Activated naive CD4-positive, alpha-beta T cell treated with anti-CD3 and anti-CD28 coated beads, Interleukin-2, amount 10 ng/mL, durations not matched to agents 7 days and 5 days (primary cell): ENCODE measurements at places on chromosomes 2 and 18.

GRCh38 chr18:36757081-36757480 lies 71.7 kb downstream of the TPGS2 start:
- DNase-seq, result no peak

GRCh38 chr2:138364554-138365162 lies 136.9 kb upstream of the SPOPL start:
- DNase-seq, result no peak

- no peak for DNase-seq
These were observed 45.5 kb upstream of the CAB39 start for GRCh38 chr2:230666885-230667712.

DNA sequence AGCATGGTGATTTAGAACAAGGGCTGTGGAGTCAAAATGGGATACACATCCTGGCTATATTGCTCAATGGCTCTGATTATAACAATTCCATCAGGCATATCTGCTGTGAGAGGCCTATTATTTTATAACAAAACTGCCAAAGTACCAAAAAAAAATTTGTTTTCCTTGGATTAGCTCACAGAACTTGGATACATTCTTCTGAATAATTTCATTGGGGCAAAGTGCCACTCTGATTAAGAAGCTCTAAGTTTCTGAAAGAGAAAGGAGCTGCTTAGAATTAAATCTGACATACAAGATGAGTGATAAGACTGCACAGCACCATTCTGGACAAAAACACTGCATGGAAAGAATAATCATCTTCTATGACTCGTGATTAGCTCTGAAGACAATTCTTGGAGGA lies 85.7 kb downstream of the SMC6 start:
- no peak for DNase-seq

DNA sequence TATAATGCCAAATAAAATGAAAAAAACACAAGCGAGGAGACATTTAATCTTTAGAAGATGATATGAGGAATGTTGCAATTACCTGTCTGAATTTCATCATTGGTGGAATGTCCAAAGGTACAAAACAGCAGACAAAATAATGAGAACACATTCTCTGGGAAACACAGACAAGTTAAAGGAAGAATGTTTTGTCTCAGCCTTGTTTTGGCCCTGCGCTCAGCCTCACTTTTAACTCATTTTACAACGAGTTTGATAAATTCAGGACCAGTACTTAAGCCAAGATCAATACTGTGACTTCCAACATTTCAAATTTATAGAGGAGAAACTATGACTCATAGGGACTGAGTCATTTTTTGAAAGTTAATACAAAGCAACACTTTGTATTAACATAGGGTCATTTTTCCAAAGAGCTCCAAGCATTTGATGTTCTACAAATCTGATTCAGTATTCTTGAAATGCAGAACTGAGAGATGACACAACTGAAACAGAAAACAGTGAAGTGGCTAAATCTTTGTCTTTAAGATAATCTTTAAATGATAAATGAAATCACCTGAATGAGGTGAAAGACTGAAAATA lies 833.2 kb upstream of the CHAC2 start:
- no peak for DNase-seq

GRCh38 chr18:7117390-7118355 lies at the start of gene LAMA1:
Gene LAMA1 (minus strand): TSS chr18:7117797. CDS start chr18:7117720, 77 bp downstream.
- DNase-seq, result no peak

DNA sequence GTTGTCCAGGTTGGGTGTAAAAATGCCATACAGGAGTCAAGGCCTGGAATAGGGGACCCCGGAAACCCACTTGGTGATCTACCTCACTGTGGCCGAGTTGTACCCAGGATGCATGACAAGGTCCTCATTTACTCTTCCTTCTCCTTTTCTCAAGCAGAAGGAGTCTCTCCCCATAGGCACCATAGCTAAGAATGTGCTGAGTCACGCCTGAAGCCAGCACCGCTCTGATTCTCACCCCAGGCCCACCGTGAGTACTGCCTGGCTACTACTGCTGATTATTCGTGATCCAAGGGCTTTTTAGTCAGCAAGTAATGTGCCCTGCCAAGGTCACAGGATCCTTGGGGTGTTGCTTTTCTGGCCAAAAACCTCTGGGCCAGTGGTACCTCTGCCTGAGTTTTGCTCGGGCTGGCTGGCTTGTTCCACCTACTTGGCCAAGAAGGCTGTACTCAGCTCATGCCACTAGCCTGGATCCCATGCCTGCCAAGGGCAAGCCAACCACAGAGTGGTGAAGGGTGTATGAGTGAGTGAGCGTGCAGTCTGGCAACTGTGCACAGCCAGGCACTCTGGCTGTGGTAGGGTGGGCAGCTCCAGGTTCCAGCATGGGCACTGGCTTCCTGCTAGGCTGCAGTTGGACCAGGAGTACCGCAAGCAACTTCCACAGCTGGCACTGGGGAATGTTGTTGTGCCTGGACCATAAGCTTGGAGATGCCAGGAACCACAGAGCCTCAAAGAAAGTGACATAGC lies 650.1 kb upstream of the VRK2 start:
- DNase-seq, result no peak

GRCh38 chr18:5884375-5884774 lies 10.9 kb downstream of the TMEM200C start:
- no peak for DNase-seq

DNA sequence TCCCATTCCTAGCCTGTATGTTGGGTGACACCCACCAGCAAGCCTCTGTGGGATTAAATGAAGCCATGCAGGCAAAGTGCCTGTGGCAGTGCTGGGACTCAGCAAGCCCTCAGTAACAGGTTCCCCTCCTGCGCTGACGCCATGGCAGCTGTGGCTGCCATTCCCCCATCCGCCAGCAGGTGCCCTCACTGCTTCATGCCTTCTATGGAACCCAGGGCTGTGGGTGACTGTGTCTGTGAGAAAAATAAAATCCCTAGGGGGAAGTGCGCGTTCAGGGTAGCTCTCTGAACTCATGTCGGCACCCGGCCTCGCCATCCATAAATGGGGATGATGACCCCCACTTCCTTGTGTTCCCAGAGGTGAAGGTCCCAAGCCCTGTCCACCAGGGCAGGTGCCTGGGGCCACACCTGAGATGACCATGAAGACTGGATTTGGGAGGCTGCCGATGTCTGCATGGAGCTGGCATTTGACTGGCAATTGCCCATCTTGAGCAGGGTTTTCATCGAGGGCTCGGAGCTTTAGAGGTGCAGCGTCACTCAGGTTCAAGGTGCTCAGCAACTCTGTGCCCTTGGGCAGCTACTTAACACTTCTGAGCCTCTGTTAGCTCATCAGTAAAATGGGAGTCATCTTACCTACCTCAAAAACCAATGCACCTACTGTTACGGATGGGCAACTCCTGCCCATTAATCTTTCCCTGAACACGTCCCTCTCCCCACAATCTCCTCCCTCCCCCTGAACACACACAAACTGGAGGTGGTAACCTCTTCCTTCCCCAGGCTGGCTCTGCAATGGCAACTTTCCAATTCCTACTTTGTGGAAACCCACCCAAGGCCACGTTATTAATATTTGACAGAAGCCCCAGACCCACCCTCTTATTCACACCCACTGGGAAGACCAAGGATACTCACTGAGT lies 2.9 kb upstream of the MAL start:
- peak; percentile 91 for DNase-seq

- DNase-seq, result no peak
These were observed 204 bp downstream of the FAM110C start for GRCh38 chr2:46131-46470.

DNA sequence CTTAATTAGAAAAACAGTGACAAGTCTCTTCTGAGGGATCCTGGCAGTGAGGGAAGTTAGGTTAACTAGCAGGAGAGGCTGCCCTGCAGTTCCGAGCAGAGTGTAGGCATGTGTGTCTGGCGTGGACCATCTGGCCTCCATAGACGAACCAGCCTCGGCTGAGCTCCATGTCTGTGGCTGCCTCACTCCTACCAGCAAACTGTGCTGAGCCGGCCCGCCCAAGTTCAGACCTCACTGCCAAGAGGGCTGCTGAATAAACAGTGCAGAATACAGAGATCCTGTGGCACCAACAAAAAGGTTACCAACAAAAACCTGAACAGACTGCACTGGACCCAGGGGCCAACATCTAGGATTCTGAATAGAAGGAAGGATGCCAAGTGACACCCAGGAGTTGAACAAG lies 27.3 kb downstream of the INO80C start:
- DNase-seq, result no peak

DNA sequence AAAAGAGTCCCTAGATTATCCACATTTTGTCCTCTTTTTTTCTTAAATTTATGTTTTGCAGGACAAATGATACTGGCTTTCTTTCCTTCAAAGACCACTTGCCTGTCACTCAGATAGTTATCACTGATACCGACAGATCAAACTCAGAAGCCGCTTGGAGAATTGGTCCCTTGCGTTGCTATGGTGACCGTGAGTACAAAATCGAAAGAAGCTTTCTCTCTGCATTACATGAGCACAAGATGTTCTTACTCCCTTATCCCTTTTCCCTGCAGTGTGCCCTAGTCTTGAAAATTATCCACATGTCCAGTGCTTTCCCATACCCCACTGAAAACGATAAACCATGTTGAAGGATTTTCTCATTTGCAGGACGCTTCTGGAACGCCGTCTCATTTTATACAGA lies 738.5 kb downstream of the CNTNAP5 start:
- no peak for DNase-seq

- no peak for DNase-seq
These were observed 33.1 kb upstream of the REG3G start for GRCh38 chr2:78992451-78992806.

- DNase-seq, result no peak
These were observed 400.7 kb downstream of the NBAS start for GRCh38 chr2:15160201-15160991.
